ENCODE measurements at places on chromosomes 3 and 15.

GRCh38 chr3:63413523-63413922, 135.4 kb downstream of the SYNPR start:
- DNase-seq = no peak

DNA sequence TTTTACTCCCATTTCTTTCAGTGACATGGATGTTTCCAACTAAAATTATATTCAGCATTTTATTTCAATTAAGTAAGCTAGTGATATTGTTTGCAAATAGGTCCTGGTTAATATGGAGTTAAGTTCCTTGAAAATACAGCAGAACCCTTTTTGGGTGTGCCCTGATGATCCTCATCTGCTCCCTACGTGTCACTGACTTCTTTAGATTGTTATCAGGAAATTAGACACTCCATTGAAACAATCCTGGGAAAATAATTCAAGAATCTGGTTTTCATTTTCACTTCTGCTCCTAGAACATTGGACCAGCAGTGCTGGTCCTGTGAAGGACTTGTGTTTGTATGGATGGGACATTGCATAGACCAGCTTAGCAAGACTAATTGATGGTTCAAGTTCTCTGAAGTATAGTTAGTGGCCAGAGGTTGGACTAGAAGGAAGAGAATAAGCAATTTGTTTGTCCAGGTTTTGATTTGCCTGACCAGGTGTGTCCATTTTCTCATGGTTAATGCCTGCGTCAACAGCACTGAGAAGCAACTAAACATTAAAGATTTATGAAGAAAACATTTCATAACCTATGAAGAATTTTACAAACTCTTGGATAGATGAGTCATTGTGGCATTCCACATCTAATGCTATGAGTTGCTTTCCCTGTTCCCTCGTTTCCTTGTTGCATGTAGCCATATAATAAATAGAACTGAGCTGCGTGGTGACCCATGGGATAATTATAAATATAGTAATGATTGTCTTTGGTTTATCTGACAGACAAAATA, 95.8 kb downstream of the ZPLD1 start:
- DNase-seq = no peak

DNA sequence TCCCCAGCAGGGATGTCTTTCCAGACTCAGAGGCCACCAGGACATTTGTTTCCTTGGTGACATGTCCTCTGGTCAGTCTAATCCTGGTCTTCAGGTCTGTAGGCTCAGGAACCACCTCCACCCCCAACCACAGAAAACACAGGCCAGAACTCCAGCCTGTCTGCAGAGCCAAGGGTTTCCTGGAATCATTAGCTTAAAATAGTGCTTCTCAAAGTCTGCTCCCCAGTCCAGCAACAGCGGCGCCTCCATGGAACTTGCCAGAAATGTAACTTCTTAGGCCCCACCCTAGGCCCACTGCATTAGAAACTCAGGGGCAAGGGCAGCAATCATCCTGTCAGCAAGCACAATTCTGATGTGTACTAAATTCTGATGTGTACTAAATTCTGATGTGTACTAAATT, 20.0 kb downstream of the SLC28A1 start:
- no peak for DNase-seq

DNA sequence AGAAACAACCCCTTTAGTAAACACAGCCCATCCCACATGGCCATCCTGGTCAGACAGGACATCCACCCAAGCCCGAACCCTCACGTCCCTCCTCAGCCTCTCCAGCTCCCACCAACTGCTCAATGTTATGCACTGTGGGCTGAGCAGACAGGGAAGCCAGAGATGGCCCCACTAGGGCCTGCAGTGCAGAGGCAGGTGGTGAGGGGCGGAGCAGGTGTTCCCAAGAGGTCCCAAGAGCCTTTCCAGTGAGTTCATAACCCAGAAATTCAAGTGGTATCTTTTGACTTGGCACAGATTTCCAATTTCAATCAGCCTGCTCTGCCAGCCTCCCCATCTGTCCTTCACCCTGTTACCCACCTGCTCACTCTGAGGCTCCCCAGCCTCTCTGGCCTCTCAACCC, 130.3 kb downstream of the LIPC start:
- DNase-seq = no peak

All from NCI-H2227 treated with DMSO at 0.1 percent for 48 hours (cell line).